ENCODE measurements at places on chromosomes 2 and 18. TPM values are rescaled to one million over a fixed set of nuclear protein-coding genes. Genes with fewer than 3 reads are reported as not detected.

- peak; percentile 9 for DNase-seq
These were observed 1.9 kb downstream of the CYP26B1 start for GRCh38 chr2:72145658-72146329.

ZBTB7C gene
- total RNA-seq: 1.0 TPM

DNA sequence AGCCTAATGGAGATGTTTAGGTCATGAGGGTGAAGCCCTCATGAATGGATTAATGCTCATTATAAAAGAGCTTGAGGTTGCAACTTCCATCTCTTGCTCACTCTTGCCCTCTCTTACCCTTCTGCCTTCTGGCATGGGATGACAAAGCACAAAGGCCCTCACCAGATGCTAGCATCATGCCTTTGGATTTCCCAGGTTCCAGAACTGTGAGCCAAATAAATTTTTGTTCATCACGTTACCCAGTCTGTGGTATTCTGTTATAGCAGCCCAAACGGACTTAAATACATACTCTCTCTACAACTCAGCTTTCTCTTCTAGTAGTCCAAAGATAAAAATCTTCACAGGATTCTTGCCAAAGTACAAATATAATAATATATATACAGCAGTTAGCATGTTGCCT lies 75.8 kb downstream of the LNPK start:
- no peak for DNase-seq

DNA sequence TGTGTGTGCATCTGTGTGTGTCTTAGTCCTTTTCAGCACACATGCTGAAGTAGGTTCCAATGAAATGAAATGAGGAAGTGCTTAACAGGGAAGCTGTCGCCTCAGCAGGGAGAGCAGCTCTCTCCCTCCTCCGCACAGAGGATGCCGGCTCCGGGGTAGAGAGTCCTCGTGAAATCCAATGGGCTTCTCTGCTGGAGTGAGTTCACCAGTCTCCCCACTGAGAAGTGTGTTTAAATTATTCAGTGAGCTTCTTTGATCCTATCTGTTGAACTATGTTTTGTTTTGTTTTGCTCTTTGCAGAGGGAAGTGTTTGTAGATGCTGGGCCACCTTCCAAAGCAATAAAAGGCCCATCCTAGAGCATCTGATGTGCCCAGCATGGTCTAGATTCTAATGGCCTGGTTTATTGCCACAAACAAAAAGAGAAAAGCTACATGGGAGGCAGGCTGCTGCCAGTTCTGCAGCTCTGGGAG lies 6.7 kb downstream of the PPP1R7 start:
- DNase-seq: no peak

SLC1A4 gene
- total RNA-seq: 8.2 TPM

- DNase-seq: no peak
These were observed 68.2 kb upstream of the SLC35G4 start for GRCh38 chr18:11541179-11541578.

DNA sequence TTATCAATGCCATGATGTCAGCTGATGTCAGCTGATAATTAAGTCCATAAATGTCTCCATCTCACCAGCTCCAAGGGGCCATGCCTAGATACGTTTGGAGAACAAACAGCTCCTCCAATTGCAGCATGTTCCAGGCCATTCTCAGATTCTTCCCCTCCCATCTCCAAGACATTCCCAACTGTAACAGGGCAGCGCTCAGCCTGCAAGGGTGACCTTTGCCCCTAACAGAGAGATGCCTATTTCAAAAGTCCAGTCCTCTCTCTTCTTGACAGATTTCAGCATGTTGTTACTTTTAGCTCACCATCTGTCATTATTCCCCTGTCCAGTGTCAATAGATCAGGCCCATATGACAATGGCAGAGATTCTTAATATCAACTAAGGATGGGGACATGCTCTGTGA lies 9.9 kb downstream of the PSD4 start:
- DNase-seq: no peak

DNA sequence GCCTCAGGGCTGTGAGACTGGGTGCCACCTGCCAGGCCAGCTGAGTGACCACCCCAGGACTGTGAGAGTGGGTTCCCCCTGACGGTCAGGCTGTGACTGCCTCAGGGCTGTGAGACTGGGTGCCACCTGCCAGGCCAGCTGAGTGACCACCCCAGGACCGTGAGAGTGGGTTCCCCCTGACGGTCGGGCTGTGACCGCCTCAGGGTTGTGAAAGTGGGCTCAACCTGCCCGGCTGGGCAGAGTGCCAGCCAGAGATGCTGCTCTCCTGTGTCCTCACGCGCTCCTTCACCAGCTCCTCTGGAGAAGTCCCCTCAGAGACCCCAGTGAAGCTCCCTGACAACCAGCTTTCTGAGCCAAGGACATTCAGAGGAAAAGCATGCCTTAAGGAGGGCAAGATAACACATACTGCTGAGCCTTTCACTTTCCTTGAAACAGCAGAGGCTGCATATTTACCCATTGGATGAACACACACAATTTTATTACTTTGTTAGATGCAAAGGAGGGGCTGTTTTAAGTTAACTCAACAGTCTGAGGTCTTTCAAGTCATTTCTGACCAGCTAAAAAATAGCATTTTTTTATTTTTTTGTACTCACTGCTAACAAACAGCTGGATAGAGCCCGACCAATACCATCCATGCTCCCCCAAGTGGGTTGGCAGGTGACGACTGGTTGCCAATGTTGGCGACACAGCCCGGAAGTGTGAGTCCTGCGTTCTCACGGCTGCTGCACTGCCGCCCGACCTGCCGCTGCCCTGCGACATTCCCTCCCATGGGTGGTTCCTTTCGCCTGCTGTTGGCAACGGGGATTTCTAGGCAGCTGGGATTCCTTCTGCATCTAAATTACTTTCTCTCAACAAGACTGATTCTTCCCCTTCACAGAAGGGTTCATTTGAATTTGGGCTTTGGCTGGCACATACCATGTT lies 70.7 kb downstream of the NDUFA10 start:
- peak; percentile 41 for DNase-seq

- peak; percentile 43 for DNase-seq
These were observed 5.1 kb downstream of the RAMP1 start for GRCh38 chr2:237864444-237864931.

MBD1 gene
- total RNA-seq: 20.3 TPM

DNA sequence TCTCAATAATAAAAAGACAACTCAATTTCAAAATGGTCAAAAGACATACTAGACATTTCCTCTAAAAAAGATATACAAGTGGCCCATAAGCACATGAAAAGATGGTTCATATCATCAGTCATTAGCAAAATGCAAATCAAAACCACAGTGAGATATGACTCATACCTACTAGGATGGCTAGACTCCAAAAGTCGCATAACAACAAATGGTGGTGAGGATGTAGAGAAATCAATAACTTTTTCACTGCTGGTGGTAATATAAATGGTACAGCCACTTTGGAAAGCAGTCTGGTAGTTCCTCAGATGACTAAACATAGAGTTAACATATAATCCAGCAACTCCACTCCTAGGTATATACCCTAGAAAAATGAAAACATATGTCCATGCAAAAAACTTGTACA lies 242.3 kb upstream of the NOL4 start:
- no peak for DNase-seq

GRCh38 chr2:202436626-202437025 lies 60.5 kb downstream of the BMPR2 start:
- no peak for DNase-seq

- no peak for DNase-seq
These were observed 9.4 kb upstream of the CD302 start for GRCh38 chr2:159807183-159808031.

- peak; percentile 48 for DNase-seq
These were observed at the start of gene ZBTB14 for GRCh38 chr18:5295231-5295920. Gene ZBTB14 (minus strand): TSS chr18:5295726. CDS start chr18:5293246, 2,480 bp downstream.

NAT8 gene
- not detected for total RNA-seq

LDLRAD4 gene
- total RNA-seq: 48.6 TPM

GPR155 gene
- total RNA-seq: 6.6 TPM

DNA sequence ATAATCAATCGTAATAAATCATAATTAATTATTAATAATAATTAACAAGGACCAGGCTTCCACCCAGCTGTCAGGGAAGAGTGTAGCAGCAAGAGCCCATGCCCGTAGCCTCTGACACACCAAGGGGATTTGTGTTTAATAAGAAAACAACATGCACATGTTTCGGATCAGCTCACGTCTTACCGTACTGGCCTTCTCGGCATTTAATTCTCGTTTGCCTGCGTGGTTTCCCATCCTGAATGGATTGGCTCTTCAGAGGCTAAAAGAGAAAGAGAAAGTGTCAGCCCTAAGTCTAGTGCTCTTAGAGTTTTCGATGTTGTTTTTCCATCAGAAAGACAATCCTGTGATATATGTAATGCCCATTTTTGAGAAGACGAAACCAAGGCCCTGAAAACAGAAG lies 27.6 kb downstream of the MBP start:
- DNase-seq: no peak

DNA sequence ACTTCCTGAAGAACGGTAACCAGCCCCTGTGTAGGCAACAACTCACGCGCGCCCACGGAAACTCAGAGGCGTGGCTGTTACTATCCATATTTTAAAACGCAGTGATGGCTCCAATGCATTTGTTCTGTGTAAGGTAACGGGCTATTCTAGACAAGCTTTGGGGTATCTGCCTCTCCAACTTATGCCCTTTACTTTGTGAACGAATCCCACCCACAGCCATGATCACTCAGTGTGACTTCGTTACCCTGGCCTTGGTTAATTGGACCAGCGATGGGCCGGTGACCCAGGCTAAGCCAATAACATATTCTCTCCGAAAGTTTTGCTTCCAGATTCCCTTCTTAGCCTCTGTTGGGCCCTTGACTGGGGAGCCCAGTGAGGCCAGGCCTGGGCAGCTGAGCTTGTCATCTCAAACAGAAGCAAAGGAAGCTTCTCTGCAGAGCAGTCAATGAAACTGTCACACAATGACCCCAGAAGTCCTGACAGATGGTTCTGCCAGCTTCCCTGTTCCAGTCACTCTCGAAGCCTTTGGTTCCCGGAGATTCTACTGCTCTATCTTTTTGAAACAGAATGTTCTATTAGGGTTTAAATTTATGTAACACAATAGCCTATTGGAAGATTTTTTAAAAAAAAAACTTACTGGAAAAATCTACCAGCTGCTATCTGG lies 30.7 kb upstream of the ROCK2 start:
- DNase-seq: no peak

- no peak for DNase-seq
These were observed 29.1 kb downstream of the GAREM1 start for GRCh38 chr18:32441533-32441932.

DNA sequence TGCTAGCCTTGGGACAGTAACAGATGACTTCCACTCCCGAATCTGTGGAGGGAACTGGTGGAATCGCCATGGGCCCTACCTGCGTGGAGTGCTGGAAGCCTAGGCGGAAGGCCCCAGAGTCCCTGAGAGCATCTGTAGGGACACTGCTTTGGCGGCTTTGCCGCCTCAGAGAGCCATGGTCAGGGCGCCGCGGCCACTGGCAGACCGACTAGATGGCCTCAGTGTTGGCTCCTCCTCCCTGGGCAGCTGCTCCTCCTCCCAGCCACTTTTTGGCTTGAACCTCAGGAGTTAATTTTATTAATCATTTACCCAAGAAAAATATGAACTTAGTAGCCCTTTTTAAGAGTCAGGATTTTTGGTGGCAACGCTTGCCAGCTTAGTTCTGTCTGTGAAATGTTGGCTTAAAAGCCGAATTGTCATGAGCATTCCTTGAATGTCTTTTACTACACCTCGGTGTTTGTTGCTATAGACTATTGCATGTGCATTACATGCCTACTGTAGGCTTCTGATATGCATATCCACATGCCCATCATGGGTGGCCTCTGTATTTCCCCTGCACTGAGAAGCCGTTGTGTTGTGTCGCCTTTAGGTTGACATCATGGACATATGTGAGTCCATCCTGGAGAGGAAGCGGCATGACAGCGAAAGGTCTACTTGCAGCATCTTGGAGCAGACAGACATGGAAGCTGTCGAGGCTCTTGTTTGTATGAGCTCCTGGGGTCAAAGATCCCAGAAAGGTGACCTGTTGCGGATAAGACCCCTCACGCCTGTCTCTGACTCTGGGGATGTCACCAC lies 2.4 kb downstream of the KLF11 start:
- no peak for DNase-seq

DNA sequence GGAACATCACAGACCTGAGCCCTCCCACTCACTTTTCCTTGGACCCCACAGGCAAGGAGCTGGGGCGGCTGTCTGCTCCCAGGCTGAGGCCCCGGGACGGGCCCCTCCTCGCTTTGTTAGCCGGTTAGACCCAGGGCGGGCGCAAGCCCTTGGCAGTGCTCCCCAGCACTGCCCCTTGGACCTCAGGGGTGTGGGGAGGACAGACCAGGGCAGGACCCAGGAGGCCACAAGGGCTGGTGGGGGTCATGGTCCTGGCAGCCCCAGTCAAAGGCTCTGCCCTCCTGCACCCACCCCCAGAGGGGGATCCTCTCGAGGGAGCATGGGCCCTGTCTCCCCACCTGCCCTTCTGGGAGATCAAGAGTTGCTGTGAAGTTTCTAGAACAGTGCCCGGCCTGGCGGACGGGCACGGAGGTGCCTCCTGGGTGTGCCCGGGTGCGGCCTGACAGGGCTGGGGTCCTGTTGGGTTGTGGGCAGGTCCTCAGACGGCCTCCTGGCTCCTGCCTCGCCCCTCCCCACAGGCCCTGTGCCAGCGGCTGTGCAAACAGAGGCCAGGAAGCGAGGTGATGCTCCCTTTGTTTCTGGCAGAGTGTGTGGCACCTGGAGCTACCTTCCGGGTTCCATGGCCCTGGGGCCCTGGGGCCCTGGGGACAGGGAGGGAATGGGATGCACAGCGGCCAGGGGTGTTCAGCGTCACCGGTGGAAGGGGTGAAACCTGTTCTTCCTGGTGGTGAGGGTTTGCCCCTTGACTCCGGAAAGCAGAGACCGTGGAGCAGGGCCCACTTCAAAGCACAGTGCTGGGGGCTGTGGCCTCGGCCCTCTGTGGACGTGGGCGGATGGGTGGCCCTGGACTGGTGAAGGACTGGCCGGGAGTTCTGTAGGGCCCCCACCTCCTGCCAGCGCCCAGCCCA lies 2.9 kb upstream of the GAL3ST2 start:
- DNase-seq: no peak

TMEM182 gene
- total RNA-seq: 0.29 TPM

CDK5R2 gene
- total RNA-seq: not detected

Data from uterus (tissue), 4 donors.